IMR-90 (cell line): ENCODE measurements at places on chromosomes 5 and 9.

DNA sequence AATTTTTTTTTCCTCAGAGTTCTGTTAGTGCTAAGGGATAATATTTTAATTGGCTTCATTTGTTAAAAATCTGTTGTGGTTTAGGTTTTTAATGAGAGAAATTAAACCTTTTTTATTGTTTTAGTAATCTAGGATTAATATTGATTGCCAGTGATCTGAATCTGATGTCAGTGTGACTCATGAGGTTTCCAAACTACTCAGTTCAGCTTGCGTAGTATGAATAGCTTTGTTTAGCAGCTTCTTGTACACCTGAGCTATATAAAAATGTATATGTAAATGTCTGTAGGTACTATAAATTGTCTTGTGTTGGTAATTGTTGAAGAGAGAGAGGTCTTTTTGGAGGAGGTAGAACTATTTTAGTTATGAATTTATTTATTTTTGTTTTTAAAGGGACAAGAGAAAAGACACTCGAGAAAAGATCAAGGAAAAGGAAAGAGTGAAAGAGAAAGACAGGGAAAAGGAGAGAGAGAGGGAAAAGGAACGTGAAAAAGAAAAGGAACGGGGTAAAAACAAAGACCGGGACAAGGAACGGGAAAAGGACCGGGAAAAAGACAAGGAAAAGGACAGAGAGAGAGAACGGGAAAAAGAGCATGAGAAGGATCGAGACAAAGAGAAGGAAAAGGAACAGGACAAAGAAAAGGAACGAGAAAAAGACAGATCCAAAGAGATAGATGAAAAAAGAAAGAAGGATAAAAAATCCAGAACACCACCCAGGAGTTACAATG lies 26.3 kb downstream of the SREK1 start:
- no peak for DNase-seq

DNA sequence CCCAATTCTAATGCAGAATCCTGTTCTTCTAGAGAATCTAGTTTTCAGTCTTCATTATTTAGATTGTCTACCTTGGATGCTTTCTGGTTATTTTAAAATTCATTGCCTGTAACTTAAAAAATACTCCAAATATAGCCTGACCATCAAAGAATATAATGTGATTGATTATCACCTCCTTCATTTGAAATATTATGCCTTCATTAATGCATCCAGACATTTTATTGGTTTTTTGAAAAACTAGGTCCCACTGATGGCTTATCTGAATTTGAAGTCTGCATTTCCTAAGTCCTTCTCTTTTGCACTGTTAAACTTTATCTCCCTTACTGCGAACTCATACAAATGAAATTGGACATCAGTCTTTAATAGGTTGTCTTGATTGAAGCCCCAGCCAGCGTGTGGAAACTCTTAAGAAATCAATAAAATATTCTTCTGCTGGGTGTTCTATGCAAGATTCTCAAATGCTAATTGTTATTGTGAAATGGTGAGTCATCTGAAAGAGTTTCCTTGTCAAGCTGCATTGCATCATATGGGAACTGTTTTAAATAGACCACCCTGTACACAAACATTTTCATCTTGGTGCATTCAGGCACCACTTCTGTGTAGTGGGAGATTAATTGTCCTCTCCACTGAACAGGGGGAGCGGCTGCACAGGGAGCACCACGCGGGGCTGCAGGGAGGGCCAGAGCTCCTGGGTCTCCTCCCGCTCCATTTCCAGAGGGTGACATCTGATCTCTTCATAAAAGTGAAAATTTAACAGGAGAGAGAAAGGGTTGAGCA lies 92.3 kb upstream of the FANCC start:
- DNase-seq = peak; percentile 90

GRCh38 chr9:136644343-136644592 lies 18.4 kb upstream of the EGFL7 start:
- DNase-seq = peak; percentile 22

GRCh38 chr9:29211003-29211579 lies 1637.8 kb upstream of the C9orf72 start:
- DNase-seq = no peak

- DNase-seq = no peak
Observed at GRCh38 chr5:67652201-67652600, 455.6 kb upstream of the CD180 start.

- DNase-seq = peak; percentile 71
Observed at GRCh38 chr9:21817176-21817575, 14.7 kb downstream of the MTAP start.

- DNase-seq = no peak
Observed at GRCh38 chr9:37449862-37450632, 15.2 kb downstream of the ZBTB5 start.

GRCh38 chr5:39726467-39726866 lies 301.7 kb upstream of the DAB2 start:
- no peak for DNase-seq

DNA sequence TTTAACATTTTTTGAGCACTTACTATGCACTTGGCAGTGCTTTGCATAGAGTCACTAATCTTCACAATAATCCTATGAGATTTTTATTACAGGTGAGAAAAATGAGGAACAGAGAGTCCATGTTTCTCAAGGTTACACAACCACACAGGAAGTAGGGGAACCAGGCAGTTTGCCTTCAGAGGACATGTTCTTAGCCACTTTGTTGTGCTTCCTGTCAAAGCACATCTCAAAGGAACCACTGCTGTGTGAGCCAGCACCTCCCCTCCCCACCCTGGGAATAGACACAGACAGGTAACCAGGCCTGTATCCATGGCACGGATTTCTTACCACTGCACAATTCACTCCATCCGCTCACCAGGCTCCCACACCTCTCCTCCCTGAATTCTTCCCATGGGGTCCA lies 6.3 kb upstream of the DNAJB5 start:
- DNase-seq = no peak

- no peak for DNase-seq
Observed at GRCh38 chr5:80623999-80624398, 30.5 kb upstream of the MSH3 start.

DNA sequence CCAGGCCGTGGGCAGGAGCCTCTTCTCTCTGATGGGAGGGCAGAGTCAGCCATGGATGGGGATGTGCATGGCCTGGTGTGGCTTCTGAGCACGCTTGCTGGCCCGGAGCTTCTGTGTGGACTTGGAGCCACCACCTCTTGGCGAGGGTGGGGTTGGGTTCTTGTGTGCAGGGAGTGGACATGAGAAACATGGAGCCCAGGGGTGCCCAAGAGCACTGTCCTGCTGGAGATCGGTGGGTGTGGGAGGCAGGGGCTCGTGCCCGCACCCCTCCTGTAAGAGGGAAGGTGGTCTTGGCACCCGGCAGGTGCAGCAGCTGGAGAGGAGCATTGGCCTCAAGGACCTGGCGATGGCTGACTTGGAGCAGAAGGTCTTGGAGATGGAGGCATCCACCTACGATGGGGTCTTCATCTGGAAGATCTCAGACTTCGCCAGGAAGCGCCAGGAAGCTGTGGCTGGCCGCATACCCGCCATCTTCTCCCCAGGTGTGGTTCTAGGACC lies 23.8 kb downstream of the FBXW5 start:
- no peak for DNase-seq

DNA sequence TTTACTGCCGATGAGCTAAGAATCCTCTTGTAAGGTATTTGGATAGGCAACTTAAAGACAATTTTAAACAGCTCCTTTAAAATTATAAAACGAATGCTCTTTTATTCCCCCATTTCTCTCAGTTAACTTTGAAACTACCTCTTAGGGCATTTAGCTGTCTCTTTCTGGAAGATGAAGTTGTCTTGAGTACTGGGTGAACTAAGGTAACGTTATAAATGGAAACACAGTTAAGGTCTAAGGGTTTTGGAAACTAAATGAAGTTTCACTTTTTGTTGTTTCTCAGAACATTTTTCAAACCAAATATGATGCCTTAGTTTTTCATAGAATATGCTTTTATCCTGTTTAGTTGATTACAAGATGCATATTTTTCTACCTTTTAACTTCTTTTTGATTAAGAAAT lies 6.8 kb downstream of the UBE2R2 start:
- no peak for DNase-seq

DNA sequence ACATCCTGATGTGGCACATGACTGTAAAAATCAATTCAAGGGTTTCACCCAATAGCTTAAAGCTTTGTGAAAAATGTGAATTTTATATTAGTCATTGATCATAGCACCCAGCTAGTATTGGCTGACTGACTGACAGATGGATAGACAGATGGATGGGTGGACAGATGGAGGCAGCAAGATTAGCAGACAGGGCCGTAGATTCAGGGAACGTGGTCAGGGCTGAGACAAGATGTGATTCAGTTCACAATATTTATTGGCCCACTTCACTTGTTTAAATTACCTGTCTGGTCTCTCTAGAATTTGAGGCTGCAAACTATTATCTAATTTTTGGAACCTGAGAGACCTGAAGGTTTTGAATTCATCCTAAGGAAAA lies 12.0 kb upstream of the PCSK5 start:
- DNase-seq = no peak

DNA sequence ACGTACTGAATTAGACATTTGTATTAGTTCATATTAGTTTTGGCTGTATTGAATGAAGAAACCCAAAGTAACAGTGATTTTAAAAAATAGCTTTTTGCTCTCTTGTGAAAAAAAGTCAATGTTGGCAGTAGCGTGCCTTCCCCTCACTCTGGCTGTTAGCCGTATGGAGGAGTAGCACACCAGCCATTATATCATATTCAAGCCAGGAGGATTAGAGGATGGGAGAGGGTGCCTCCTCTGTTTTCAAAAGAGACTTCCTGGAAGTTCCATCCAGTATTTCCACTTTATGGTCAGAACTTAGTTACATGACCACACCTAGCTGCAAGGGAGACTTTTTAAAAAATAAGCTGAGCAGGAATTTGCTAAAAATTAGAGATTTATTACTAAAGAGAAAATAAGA lies 41.2 kb downstream of the GPR21 start:
- no peak for DNase-seq

DNA sequence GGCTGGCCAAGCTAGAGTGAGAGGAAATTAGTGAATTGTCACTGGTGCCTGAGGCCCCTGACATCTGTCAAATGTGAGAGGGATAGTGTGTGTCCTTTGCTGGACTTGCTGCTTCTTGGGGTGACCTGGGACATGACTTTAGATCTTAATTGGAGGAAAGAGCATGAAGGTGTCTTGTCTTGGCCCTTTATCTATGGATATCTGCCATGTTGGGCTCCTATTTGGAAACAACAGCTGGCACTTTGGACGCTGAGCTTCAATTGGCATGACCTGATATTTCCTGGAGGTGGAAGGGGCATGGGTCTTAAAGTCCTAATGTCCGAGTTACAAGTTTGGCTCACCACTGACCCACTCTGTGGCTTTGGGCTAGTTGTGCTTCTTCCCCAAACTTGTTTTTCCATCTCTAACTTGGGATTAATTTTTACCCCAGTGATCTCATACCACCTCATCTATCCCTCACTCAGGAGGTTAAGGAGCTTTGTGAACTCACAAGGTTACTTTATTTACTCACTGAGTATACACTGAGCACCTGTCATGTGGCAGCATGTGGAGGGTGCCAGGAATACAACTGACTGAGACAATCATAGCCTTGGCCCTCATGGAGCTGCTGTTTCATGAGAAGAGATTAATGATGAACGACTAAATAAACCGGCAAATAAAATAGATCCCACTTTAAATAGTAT lies 30.1 kb upstream of the CXCL14 start:
- DNase-seq = no peak
